ENCODE measurements at places on chromosomes 3 and 15.

GRCh38 chr3:18747383-18747782, 322.2 kb upstream of the SATB1 start:
- DNase-seq, result no peak

DNA sequence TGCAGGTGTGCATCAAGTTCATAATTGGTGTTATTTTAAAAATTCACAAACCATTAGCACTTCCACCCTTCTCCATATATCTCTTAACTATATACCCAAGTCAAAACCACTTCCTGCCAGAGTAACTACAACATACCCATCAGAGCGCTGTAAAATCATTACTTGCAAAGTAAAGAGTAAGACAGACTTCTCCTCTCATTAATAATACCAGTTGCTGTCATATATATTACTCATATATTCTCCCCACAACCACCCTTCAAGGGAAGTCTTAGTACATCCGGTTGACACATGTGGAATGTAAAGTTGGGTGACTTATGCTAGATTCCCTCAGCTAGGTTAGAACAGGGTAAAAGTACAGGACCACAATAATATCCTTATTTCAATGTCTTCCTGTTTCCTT, 5.6 kb downstream of the TERC start:
- DNase-seq, result no peak

- DNase-seq, result no peak
Observed at GRCh38 chr15:78167227-78167888, 18.2 kb downstream of the IDH3A start.

DNA sequence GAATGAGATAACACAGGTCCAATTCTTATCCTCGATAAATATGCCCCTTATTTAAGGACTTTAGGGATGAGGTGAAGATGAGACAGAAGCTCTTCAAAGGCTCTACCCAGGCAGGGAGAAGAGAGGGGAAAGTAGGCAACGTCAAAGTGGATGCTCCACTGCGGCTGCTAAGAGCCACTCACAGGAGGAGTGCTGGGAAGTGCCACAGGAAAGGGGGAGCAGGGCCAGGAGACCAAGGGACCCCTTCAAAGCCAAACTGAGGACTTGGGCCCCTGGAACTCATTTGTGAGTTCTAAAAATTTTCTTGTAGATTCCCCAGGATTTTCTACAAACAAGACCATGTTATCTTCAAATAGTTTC, 47.3 kb upstream of the ATG7 start:
- DNase-seq, result no peak

DNA sequence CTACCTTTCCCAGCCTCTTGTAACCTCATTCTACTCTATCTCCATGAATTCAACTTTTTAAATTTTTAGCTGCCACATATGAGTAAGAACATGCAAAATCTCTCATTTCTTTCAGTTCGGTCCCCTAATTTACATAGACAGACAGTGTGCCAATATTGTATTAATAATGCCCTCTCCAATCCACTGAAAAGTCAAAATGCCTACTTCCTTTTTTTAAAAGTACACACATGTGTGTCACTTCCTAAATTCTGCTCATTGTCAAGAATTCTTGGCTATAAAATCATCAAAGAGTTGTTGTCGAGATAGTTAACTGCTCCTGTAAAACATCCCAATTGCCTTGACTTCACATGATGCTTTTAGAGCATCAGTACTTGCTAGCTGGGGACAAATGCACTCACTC, 84.2 kb upstream of the IL12A start:
- DNase-seq, result no peak

- DNase-seq, result no peak
Observed at GRCh38 chr3:132538072-132538471, 59.0 kb upstream of the ACKR4 start.
